ENCODE measurements at places on chromosomes 6 and 20.

DNA sequence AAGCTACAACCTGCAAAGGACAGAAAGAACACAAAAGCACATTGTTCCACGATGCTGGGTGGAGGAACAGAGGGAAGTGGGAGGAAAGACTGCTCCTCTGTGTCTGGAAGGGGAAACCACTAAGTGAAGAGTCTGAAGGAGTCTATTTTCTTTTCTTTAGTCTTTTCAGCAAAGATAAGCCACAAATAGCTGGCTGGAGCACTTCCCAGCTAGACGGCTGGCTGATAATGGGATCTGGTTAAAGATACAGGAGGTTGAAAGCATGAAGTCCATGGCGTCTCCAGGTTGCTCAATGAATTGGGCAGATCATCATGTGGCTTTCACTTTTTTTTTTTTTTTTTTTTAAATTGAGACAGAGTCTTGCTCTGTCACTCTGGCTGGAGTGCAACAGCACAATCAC lies 154.0 kb upstream of the KCNG1 start:
- DNase-seq: no peak

DNA sequence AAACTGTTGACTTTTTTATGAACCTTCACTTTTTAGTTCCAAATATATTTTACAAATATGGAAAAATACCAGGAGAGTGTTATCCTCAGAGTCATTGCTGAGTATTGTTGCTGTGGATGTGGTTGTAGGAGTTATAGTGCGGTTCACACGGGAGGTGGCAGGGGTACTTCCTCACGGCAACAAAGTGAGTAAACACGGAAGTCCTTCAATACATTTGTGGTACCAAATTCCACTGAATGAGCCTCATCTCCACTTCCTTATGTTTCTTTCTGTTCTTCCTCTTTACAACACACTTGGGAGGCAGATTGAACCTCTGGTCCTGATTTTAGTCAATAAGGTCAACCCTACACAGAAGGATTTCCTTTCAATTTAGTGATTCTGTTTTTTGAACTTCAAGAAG lies 371.8 kb downstream of the BTBD3 start:
- no peak for DNase-seq

- DNase-seq: no peak
Observed at GRCh38 chr20:52577696-52578095, 386.1 kb upstream of the ZFP64 start.

- no peak for DNase-seq
Observed at GRCh38 chr20:57370316-57370715, 19.3 kb downstream of the RAE1 start.

GRCh38 chr6:118712969-118713368 lies 61.6 kb upstream of the CEP85L start:
- no peak for DNase-seq

GRCh38 chr6:120764312-120764711 lies 570.0 kb downstream of the TBC1D32 start:
- DNase-seq: no peak

Measured in stimulated activated CD4-positive, alpha-beta T cell treated with anti-CD3 and anti-CD28 coated beads, Interleukin-1b, Interleukin-23, amount 100 ng/mL, for 1 hour (primary cell).